ENCODE measurements at places on chromosomes 4 and X.
A peak's percentile ranks its signal among the peaks of the same experiment; 100 is the strongest.

- no peak for DNase-seq
Measured at GRCh38 chr4:15003891-15004738, 1.8 kb downstream of the CPEB2 start.

DNA sequence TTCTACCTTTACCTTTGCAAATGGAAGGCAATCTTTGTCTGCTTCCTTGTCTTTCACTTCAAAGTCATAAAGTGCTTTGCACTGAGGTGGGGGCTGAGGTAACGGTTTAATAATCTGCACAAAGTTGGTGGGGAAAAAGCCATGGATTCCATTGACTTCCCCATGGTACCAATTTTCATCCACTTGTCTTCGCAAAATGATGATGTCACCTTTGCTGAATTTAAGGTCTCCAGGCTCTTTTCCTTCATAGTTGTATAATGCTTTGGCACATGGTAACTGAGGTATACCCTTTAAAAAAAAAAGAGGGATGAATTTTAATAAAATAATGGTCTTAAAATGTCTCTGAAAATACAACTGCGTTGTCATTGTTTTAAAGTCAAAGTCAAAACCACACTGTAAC lies 114.4 kb downstream of the SH3RF1 start:
- no peak for DNase-seq

GRCh38 chr4:17166954-17167353 lies 268.5 kb upstream of the LDB2 start:
- no peak for DNase-seq

DNA sequence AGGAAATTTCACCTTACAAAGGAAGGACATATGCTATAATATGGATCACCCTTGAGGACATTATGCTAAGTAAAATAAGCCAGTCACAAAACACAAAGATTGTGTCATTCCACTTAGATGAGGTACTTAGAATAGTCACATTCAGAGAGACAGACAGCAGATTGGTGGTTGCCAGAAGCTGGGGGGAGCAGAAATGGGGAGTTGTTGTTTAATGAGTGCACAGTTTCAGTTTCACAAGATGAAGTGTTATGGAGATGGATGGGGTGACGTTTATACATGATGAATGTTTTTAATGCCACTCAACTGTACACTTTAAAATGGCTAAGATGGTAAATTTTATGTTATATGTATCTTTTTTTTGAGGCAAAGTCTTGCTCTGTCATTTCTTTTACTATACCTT lies 14.8 kb upstream of the SPON2 start:
- DNase-seq = no peak

DNA sequence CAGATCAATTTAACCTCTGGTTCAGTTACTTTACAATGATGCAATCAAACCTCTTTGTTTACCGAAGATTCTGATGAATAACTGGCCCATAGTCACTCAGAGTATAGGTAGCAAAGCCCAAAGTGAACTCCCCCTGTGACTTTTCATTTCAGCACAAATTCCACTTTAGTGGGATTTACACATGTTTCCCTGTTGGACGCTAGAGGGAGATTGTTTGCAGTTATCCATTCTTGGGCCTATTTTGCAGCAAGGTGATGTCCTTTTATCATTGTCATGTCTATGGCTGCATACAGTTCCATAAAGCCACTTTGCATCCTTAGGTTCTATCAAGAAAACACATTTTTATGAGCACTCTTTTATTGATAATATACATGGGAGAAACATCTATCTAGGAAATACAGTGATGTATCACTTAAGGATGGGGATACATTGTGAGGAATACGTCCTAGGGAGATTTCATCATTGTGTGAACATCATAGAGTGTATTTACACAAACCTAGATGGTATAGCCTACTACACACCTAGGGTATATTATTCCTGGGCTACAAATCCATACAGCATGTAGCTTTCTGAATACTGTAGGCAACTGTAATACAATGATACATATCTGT lies 14.5 kb upstream of the DKK2 start:
- no peak for DNase-seq

DNA sequence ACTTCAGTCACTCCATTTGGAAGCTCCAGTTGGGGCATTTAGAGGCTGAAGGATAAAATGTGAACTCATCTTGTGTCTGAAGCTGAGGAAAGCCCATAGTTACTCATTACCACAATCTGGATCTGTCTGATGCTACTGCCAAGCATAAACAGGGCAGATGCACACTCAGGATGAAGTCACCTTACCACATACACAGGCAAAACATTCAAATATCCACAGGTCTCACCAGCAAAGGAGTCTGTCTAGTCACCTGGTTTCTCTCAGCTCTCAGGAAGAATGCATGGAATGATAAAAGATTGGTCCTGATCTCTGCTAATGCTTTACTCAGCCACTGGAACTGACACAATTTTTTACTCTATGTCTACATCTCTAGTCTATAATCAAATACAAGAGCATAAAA lies 13.0 kb upstream of the ODAPH start:
- peak; percentile 42 for DNase-seq

GRCh38 chr4:87698394-87698793 lies 48.3 kb downstream of the DMP1 start:
- DNase-seq = no peak

DNA sequence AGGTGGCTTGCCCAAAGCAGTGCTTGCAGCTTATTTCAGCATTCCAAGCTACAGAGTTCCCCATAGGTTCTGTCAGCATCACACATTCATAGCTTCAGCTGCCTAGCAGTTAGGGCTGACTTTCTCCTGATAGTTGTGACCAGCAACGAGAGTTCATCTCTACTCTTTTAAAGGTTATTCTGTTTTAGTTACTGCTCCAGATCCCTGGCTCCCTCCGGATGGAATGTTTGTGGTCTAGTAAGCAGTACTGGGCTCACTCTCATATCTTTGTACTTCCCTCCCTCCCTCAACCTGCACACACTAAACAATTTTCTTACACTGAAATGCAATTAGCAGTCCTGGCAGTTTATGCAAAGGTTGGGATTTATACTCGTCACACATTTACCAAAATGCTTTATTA lies 43.9 kb downstream of the PTTG2 start:
- no peak for DNase-seq

DNA sequence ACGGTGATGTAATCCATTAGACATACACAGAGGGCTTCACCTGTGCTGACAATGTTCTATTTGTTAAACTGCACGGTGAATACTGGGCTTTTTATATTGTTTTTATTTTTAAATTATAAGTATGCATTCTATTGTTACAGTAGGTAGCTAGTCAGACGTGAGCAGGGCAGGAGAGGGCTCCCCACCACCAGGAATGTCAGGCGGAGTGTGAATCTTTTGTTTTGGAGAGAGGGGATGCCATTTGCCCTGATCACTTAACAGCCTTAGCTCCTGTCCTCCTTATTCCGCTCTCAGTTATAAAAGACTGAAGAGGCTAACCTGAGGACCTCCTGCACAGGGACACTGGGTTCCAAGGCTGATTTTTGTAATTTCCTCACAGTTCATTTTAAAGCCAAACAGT lies 151.6 kb upstream of the TAPT1 start:
- no peak for DNase-seq

DNA sequence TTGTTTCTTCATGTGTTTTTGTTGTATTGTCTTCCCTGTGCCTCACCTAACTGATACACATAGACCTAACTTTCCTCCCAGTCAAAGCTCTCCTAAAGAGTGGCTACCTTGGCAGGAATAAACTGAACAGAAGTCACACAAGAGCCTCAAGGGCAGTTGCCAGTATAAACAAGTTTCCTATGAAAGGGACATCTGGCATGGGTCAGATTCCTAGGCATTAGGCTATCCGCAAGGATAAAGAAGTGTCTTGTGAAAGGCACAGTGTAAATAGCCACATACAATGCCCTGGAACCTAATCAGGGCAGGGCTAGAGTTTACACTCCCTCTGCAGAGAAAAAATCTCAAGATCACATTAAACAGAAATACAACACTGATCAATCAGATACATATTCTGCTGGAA lies 220.8 kb downstream of the SPANXN3 start:
- no peak for DNase-seq
